H1 (cell line): ENCODE measurements at places on chromosomes 1 and 21. TPM values are rescaled to one million over a fixed set of nuclear protein-coding genes. Genes with fewer than 3 reads are reported as not detected.

HSD11B1 gene
- not detected in 2 replicates for total RNA-seq

C1QTNF12 gene
- 3.7 and 4.9 TPM in 2 replicates for total RNA-seq

VWA1 gene
- 36.6 and 42.0 TPM in 2 replicates for total RNA-seq

NSUN4 gene
- total RNA-seq, result 13.7 and 15.7 TPM in 2 replicates

MMEL1 gene
- 0.91 TPM in 1 of 2 replicates, not detected in the other for total RNA-seq

OR6Y1 gene
- 0.07 TPM in 1 of 2 replicates, not detected in the other for total RNA-seq

COP1 gene
- 44.9 and 47.1 TPM in 2 replicates for total RNA-seq

S100A7A gene
- not detected in 2 replicates for total RNA-seq

AMPD1 gene
- not detected in 2 replicates for total RNA-seq

RIT1 gene
- 25.3 TPM in 2 replicates for total RNA-seq

ILDR2 gene
- 0.86 and 1.5 TPM in 2 replicates for total RNA-seq

CAMSAP2 gene
- total RNA-seq, result 27.6 and 28.9 TPM in 2 replicates

OR2T29 gene
- total RNA-seq, result not detected in 2 replicates

DIRAS3 gene
- not detected in 2 replicates for total RNA-seq

RAB25 gene
- total RNA-seq, result 34.8 and 38.5 TPM in 2 replicates

HAO2 gene
- not detected in 2 replicates for total RNA-seq

BCL10 gene
- total RNA-seq, result 24.6 and 29.6 TPM in 2 replicates

GBP2 gene
- total RNA-seq, result not detected in 2 replicates

SYCP1 gene
- total RNA-seq, result 0.11 and 0.44 TPM in 2 replicates

LINGO4 gene
- total RNA-seq, result not detected in 2 replicates

FABP3 gene
- total RNA-seq, result 31.4 and 34.8 TPM in 2 replicates

CELA3B gene
- total RNA-seq, result not detected in 2 replicates

CHAF1B gene
- 22.0 and 23.1 TPM in 2 replicates for total RNA-seq

ACTA1 gene
- total RNA-seq, result 56.2 and 58.2 TPM in 2 replicates

SPRR1A gene
- not detected in 2 replicates for total RNA-seq

NDUFV3 gene
- total RNA-seq, result 44.4 and 47.1 TPM in 2 replicates

SLC44A5 gene
- 2.7 and 3.3 TPM in 2 replicates for total RNA-seq

KLHL21 gene
- 22.1 and 22.3 TPM in 2 replicates for total RNA-seq

SDF4 gene
- 72.2 and 75.6 TPM in 2 replicates for total RNA-seq

SEMA6C gene
- total RNA-seq, result 15.7 and 17.5 TPM in 2 replicates

ETNK2 gene
- total RNA-seq, result 20.1 and 23.1 TPM in 2 replicates

TNFRSF14 gene
- 0.50 and 0.65 TPM in 2 replicates for total RNA-seq

ASAP3 gene
- 54.9 and 58.0 TPM in 2 replicates for total RNA-seq

CFAP74 gene
- 0.20 and 0.33 TPM in 2 replicates for total RNA-seq

S100A7 gene
- total RNA-seq, result not detected in 2 replicates

RASSF5 gene
- 1.8 and 2.3 TPM in 2 replicates for total RNA-seq

LCE2B gene
- total RNA-seq, result not detected in 2 replicates

CD247 gene
- 1.7 and 2.2 TPM in 2 replicates for total RNA-seq

DMRTA2 gene
- not detected in 2 replicates for total RNA-seq

REN gene
- total RNA-seq, result not detected in 2 replicates

TFF3 gene
- 1.7 TPM in 1 of 2 replicates, not detected in the other for total RNA-seq

TYW3 gene
- 28.0 and 31.4 TPM in 2 replicates for total RNA-seq

PLPPR4 gene
- total RNA-seq, result 2.2 TPM in 2 replicates

MCOLN2 gene
- 6.1 and 6.3 TPM in 2 replicates for total RNA-seq

FMOD gene
- 0.27 and 0.32 TPM in 2 replicates for total RNA-seq

BSND gene
- total RNA-seq, result 0.40 and 0.43 TPM in 2 replicates

KLF17 gene
- total RNA-seq, result not detected in 2 replicates
